PC-9 (cell line): ENCODE measurements at places on chromosomes 13 and 19.

DNA sequence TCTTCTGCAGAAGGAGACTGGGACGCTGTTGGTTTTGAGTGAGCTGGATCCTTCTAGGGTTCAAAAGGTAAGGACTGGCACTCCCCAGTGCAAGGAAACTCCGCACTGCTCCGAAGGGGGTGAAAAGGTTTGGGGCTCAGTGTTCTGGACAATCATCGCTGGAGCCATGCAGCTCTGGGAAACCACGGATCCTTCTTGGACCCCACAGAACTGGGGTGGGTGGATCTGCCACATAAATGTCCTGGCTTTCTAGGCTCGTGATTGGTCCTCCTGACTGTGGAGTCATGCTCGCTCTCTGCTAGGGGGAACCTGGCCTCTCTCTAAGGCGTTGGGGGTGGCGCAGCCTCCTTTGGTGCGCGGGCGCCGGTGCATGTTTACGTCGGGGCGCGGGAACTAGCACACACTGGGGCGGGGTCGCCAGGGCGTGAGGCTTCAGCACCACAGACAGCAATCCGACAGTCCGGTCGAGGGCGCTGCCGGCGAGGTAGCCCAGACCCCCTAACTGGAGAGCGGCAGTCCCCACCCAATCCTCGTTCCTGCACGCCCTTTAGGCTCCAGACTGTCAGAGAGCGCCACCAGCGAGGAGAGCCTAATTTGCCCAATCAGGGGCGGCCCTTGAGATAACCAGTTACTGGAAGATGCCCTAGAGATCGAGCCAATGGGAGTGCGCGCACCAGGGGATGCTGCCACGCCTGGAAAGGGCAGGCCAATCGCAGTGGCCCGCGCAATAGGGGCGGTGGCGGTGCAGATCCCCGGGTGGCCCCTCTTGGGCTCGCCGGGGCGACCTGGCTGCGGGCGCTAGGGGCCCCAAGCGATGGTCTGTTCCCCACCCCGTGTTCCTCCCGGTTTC is 913 bp upstream of the ELAVL3 start:
- DNase-seq, result no peak

DNA sequence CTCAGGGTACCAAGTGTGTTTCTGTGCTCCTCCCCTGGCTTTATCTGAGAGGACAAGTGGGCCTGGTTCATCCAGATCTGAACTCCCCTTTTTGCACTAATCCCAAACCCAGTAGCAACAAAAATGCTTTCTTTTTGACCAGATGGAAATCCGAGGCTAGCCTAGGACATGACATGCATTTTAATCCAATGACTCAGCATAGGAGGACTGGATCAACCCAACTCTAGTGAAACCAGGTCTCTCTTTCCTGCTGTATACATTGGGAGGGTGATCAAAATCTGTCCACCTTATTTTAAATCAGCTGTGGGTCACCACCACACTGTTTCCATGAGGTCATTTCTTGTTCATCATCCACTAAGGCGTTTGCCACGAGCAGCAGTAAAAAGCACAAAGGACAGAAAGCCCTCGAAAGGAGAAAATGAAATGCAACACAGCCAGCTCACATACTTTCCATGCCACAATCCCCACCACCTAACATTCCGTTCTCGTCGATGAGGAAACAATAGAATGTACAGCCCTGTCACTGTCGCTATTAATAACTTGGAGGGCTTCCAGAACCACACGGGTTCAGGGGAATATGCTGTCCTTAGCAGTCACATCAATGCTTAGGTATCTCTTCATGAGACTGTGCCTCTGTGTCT is 543.0 kb downstream of the IRS2 start:
- peak; percentile 96 for DNase-seq

DNA sequence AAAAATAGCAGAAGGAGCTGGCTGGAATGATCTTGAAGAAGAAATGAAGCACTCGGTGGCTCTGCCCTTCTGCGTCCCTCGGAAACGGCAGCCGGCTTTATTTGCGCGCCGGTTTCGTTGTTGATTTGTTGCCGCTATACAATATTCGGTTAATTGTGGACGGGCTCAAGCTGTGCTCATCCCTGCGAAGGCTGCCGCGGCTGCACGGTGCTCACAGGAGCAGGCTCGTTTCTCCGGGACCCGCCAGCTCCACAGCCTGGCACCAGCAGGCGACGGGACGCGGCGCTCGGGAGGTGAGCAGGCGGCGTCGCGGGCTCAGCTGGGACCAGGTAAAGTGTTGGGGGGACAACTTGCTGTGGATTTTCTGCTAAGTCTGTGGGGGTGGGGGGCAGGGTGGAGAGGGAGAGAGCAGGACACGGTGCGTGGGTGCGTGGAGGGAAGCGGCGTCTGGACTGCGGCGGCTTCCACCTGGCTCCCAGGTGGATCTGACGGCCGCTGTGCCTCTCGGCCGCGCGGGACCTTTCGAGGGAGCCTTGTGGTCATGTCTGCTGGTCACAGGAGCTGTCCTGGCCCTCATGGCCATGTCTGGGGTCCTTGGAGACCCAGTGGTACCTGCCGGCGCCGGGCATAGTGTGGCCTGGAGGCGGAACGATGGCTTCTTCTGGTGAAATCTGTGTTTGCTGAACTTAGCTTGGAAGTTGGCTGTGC is 90.9 kb downstream of the TEX29 start:
- DNase-seq, result no peak

- no peak for DNase-seq
Observed at GRCh38 chr13:91318886-91319285, 28.6 kb upstream of the MIR17HG start.

DNA sequence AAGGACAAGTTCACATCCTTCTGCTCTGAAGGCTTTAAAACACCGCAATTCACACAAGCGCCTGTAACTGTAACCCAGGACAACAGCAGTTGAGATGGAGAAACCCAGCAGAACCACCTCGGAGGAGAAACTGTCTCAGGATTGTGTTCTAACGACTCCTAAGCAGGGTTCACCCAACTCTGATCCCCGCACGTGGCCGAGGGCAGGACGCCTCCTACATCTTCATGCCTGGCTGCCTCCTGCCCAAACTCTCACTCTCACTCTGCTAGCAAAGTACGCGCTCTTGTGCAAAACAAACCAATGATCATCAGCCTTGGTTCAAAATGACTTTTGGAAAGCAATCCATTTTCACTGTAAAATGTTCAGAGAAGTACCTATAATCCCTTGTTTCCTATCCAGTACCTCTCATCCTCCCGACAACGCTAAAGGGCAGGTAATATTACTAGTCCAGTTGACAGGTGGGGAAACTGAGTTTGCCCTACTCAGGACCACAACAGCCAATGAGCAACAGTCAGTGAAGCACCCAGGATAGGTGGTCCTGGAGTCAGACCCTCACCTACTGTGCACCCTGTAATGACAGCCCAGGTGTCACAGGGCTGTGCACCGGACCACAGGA is 25.6 kb downstream of the EPS15L1 start:
- DNase-seq, result no peak

GRCh38 chr19:50590191-50590590 is 22.0 kb upstream of the LRRC4B start:
- DNase-seq, result no peak

DNA sequence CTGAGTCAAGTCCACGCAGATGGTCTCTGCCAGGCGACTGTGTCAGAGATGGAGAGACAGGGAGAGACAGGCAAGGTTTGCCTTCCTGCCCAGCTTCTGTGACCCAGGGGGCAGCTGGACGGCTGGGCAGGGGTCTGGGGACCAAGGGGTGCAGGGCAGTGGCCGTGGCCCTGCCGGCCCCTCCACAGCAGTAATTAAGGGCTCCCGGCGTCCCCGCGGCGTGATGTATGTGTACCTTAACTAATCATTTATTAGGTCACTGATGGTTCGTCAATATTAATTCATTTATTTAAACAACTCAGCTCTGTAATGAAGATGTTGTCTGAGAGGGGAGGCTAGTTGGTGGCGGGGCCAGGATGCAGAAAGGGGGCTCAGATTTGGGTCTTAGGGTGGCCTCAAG is 28.6 kb upstream of the TCF3 start:
- no peak for DNase-seq

DNA sequence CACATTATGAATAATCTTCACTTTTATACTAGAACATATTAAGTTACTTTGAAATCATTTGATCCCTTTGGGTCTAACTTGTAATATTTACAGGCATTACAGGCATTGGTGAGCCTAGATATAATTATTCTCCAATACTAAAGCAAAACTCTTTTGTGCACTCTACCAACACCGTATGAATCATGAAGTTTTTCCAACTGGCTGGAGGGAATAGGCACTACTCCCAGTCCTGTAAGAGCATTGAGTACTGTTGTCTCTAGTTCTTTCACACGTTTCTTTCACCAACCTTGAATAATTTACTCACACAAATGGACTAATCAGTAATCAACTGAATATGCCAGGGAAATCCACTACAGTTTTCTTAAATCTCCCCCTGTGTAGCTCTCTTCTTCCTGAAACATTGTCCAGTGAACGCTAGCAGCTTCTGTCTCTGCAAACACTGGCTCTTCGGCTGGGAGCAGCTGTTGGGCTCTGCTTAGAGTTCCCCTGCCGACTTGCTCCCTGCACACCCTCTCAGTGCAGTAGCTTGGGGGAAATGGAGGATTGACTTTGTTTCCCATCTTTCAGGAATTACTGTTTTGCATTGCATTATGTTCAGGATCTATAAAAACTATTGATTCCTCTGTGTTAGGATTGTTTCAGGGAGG is 476.7 kb downstream of the RFC3 start:
- no peak for DNase-seq

- DNase-seq, result no peak
Observed at GRCh38 chr19:12000152-12000981, 35.1 kb downstream of the ZNF433 start.
